Stimulated activated CD8-positive, alpha-beta memory T cell treated with anti-CD3 and anti-CD28 coated beads, Interleukin-4, amount 100 ng/mL, for 4 hours (primary cell): ENCODE measurements at places on chromosomes 1 and 21.

GRCh38 chr1:236685917-236686814, at the start of gene ACTN2:
Gene ACTN2, plus strand, starts transcription at chr1:236686499. Its CDS starts 175 bp downstream, at chr1:236686674.
- no peak for DNase-seq

DNA sequence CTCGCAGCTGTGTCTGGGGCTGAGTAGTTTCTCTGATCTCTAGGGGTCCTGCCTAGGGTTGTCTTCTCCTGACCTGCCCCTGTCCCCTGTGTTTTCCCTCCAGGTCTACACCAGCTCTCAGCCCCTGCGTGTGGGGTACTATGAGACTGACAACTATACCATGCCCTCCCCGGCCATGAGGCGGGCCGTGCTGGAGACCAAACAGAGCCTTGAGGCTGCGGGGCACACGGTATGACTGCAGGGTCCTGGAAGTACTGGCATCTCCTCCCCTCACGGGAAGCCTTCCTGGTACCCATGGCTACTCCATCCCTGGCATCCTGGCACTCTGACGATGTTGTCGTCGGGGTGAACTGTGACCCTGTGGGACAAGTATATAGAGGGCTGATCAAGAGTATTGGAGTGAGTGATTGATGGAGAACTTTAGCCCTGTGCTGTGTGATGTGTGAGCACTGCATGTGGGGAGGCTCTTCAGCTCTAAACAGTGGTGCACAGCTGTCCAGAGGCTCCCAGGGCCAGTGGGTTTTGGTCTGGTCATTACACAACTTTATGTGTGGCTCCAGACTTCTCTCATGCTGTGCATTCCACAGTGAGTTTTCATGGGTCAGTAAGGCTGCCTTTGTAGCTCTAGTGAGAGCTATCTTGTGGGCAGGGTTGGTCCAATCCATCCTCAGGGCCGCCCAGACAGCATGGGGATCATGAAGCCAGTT, 14.4 kb downstream of the FAAH start:
- DNase-seq, result no peak

GRCh38 chr1:190001187-190001586, 476.5 kb downstream of the BRINP3 start:
- no peak for DNase-seq

DNA sequence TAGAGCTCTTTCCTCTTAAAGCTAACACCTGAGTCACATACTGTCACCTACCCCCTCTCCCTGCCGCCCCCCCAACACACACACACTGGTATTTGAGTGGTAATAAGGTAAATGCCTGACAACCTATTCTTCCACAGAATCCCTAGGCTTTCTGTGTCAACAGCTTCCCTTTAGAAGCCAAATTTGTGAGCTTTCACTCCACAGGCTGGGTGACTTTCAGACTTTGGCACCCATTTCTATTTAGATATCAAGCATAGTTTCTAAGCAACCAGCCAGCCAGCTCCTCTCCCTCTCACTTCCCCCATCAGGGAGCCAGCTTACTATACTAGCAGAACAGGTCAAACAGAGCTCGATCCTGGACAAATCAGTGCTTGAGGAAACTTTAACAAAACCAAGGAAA, 3.2 kb upstream of the C1orf74 start:
- no peak for DNase-seq

DNA sequence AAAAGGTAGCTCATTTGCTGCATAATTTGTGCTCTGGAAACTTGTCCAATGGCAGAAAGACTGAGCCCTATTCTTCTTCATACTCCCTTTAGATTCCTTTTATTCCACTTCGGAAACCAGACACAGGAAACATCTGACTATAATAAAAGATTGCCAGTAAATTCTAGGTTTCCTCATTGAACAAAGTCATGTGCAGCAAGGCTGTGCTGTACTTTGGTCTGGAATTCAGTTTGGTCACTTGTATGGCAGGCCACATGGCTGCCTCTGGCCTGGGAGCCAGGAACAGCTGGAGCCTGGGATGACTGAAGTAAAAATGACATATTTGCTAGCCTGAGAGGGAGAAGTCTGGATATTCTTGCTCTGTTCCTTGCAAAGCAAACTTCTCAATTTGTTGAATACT, 79.6 kb downstream of the ST3GAL3 start:
- no peak for DNase-seq

- no peak for DNase-seq
Observed at GRCh38 chr1:215475796-215476481, 91.2 kb upstream of the KCTD3 start.

GRCh38 chr1:230839173-230839572, 29.1 kb downstream of the C1orf198 start:
- DNase-seq, result no peak

GRCh38 chr21:21929789-21930188, 931.6 kb downstream of the NCAM2 start:
- DNase-seq, result no peak
